ENCODE measurements at places on chromosomes 13 and 19.

GRCh38 chr19:658916-659839, 3.8 kb downstream of the RNF126 start:
- DNase-seq = no peak

DNA sequence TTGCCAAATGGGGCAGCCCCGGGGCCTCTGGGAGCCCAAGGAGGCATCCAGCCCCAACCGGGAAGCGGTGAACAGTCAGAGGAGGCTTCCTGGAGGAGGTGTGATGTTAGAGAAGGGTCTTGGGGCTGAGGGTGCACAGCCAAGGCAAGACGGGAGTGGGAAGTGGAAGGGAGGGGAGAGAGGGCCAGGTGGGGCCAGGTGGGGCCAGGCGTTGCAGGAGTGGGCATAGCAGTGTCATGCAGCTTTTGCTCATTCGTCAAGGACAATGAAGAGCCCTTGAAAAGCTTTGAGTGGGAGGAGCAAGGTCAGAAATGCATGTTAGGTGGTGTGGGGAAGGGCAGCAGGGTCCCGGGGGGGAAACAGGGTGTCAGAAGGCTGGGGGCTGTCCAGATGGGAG, 1.8 kb downstream of the FBN3 start:
- no peak for DNase-seq

- DNase-seq = no peak
Measured at GRCh38 chr13:101058841-101059240, 357.5 kb downstream of the NALCN start.

GRCh38 chr13:27117952-27118351, 53.7 kb downstream of the USP12 start:
- no peak for DNase-seq

- peak; percentile 70 for DNase-seq
Measured at GRCh38 chr13:77565635-77566034, 30.1 kb downstream of the SCEL start.

- DNase-seq = no peak
Measured at GRCh38 chr13:19961924-19962323, 3.4 kb downstream of the ZMYM2 start.

- DNase-seq = peak; percentile 41
Measured at GRCh38 chr13:23966221-23966690, 69.0 kb upstream of the C1QTNF9B start.

- DNase-seq = no peak
Measured at GRCh38 chr19:10402441-10403038, 802 bp downstream of the CDC37 start.

- no peak for DNase-seq
Measured at GRCh38 chr19:47111006-47111621, 2.5 kb downstream of the ZC3H4 start.

DNA sequence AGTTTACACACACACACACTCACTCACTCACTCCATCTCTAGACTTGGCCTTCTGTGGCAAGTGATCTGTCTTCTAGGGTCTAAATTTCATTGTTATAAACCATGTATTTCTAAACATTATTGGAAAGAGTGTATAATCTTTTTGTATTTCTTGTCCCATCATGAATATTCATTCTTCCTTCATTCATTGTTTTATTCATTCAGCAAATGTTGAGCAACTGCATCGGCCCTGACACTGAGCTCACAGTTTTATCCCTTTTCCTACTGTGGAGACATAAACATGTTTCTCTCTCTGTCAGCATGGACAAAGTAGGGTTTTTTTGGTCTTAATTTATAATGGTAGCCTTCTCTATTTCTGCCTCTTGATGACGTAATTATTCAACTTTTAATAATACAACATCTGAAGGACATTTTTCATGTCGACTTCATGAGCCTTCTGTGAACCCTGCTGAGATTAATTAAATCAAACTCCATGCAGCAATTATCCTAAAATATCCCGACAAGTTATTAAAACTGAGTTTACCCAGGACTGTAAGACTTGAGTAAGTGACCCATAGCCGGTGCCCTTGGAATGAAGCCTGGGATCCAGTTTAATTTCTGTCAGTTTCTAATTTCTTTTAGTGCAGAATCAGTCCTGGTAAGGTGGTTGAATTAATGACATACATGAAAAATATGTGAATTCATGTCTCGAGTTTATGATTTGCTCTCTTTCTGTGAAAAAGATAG, 7.3 kb downstream of the SPATA13 start:
- DNase-seq = peak; percentile 68

- no peak for DNase-seq
Measured at GRCh38 chr19:13153569-13154240, 3.5 kb downstream of the IER2 start.

- DNase-seq = no peak
Measured at GRCh38 chr19:48671446-48671995, 1.3 kb downstream of the NTN5 start.

DNA sequence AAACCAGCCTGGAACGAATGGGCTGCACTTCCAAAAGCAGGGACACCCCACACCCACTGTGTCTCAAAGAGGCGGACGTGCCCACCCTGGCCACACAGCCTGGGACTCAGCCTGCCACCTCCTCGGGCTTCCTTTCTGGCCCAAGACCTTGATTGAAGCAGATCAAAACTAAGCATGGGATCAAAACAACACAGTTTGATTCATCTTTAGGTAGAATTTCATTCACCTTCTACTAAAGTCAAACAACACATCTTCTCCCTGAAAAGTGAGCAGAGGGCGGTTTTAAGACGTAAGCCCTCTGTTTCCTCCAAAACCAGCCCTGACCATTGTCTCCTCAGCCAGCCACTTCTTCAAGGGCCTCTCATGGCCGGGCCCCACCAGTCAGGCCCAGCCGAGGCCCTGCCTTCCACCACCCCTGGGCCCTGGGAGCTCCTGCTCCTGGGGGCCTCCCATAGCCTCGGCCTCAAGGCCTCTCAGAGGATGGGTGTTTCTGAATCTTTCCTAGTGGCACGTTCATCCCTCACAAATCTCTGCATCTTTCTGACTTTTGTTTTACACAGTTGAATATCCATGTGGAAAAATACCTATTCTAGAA, 6.3 kb upstream of the F10 start:
- no peak for DNase-seq

GRCh38 chr19:12574036-12574435, 22.8 kb upstream of the ZNF564 start:
- no peak for DNase-seq

- DNase-seq = peak; percentile 52
Measured at GRCh38 chr19:1942078-1942933, 1.3 kb downstream of the CSNK1G2 start.

DNA sequence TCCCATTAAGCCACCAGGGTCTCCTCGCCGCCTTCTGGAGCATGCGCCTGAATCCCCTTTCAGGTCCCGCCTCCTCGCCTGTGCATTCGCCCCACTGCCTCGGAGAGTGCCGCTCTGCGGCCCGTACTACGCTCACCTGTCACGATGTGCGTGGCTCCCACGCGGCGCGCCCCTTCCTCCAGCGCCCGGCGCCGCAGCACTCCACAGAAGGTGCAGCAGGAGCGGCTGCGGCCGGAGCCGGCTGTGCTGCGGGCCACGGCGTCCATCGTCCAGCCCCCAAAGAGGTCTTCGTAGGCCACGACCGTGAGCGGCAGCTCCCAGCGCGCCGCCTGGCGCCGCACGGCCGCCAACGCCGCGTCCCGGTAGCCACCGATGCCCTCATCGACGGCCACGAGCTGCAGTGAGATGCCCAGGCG, 4.3 kb downstream of the CTU1 start:
- no peak for DNase-seq

GRCh38 chr13:109271061-109271460, 515.3 kb downstream of the IRS2 start:
- no peak for DNase-seq

GRCh38 chr19:51681286-51681941, 11.7 kb upstream of the SPACA6 start:
- DNase-seq = no peak

- peak; percentile 64 for DNase-seq
Measured at GRCh38 chr19:44643605-44644401, at the start of gene PVR. TSS of gene PVR (plus strand) at chr19:44643910. CDS start at chr19:44644097, 187 bp downstream.

DNA sequence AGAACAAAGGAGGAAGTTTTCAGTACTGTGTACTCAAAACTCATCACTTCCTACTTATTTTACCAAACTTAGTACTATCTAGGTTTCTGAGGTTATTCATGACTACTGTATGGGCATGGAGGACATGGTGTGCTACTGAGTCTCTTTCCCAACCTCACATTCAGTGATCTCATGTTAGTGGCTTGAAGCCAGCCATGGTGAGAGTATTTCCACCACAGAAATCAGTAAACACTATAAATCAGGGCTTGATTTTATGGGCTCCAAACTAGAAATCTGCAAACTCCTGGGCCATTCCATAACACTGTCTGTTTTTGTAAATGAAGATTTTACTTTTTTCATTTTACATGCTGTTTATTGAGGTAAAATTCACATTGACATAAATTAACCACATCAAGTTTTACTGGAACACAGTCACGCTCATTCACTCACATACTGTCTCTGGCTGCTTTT, 19.7 kb downstream of the MED26 start:
- DNase-seq = no peak

DNA sequence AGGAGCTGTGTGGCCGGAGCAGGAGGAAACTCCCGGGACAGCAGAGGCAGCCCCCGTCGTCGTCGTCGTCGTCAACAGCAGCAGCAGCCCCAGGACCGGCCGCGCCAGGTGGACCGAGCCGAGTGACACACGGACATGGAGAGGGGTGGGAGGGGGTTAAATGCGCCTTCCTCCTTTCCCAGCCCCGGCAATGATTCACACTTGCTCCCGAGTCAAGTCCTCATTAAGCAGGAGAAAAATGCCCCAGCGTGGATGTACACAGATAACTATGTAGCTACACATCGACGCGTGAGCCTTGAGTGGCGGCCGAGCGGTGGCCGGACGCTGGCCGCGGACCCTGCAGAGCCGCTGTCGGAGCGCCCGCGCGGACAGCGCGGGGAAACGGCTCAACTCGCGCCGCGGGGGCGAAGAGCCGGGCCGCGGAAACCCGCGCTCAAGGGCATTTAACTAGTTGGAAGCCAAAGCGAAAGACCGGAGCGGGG, 645 bp downstream of the UBL3 start:
- no peak for DNase-seq

GRCh38 chr19:28619816-28620429, 593.0 kb downstream of the UQCRFS1 start:
- DNase-seq = no peak

GRCh38 chr19:18433015-18433691, 4.8 kb downstream of the ISYNA1 start:
- no peak for DNase-seq

- DNase-seq = no peak
Measured at GRCh38 chr19:18905513-18906236, 9.7 kb upstream of the CERS1 start.

GRCh38 chr19:16262618-16263017, 62.0 kb upstream of the KLF2 start:
- DNase-seq = no peak

DNA sequence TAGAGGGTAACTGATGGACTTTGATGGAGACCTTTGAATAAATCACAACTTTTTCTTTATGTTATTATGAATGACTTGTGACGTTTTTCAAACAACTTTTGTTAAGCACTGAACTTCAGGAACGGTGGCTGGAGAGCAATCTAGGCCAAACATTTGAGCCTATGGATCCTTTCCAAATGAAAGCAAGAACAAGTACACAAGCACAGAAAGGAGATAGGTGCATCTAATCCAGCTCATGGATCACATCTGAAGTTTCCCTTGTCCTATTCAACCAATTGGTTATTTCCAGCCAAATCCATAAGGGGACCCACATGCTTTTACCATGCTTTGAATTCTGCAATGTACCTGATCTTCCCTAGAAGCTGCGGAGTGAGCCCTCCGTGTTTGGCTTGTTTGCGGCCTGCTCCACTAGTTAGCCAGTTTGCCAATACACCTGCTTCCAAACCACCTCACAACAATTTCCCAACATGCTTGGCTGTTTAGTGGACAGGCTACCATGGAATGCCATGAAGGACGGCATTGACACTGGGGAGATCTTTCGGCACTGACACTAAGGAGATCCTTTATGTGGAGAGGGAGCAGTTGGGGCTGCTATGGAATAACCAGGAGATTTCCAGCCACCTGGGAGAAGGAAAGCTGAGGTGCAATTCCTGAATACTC, 315.9 kb downstream of the DNAJC15 start:
- no peak for DNase-seq

DNA sequence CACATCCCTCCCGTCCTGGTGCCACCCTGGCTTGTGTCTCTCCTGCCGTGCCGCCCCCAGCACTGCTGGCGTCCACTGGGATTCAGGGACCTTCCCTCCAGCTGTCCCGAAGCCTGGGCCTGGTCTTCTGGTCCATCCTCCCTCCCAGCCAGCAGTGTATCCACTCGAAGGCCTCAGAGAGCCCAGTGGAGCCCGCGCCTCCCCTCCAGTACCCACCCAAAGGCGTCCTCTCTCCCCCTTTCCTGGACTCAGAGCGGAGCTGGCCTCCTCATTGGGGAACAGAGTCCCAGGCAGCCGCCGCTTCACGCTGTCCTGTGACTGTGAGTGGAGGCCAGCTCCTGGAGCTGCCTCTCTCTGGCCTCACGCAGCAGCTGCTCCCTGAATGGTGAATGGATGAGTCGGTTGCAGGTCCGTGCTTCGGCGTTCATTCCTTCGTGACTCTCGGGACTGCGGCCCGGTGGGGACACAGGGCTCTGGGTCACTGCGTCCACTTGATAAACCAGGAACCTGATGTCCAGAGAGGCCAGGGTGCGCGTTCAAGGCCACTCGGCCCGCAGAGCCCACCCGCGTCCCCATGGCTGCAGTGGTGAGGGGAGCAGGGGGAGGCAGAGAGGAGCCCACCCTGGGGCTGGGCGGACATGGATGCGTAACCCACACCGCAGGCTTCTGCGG, 12.1 kb downstream of the ONECUT3 start:
- DNase-seq = no peak

- DNase-seq = no peak
Measured at GRCh38 chr19:42197375-42197817, 20.1 kb downstream of the DEDD2 start.
